Parietal lobe (tissue), 2 donors: ENCODE measurements at places on chromosomes 12 and 14. TPM values are rescaled to one million over a fixed set of nuclear protein-coding genes. Genes with fewer than 3 reads are reported as not detected.

Gene KRT74
- not detected for total RNA-seq

Gene RAD51B
- total RNA-seq, result 13.5 TPM

Gene INSM2
- not detected for total RNA-seq

Gene TROAP
- total RNA-seq, result 2.8 TPM

Gene MAP3K9
- total RNA-seq, result 26.3 TPM

Gene NOVA1
- 107 TPM for total RNA-seq

Gene SLC6A12
- 7.8 TPM for total RNA-seq

Gene PLBD1
- 0.94 TPM for total RNA-seq
